ENCODE measurements at places on chromosomes 12 and 14.

- no peak for DNase-seq
Observed at GRCh38 chr12:105724641-105725040, 394.1 kb downstream of the C12orf75 start.

DNA sequence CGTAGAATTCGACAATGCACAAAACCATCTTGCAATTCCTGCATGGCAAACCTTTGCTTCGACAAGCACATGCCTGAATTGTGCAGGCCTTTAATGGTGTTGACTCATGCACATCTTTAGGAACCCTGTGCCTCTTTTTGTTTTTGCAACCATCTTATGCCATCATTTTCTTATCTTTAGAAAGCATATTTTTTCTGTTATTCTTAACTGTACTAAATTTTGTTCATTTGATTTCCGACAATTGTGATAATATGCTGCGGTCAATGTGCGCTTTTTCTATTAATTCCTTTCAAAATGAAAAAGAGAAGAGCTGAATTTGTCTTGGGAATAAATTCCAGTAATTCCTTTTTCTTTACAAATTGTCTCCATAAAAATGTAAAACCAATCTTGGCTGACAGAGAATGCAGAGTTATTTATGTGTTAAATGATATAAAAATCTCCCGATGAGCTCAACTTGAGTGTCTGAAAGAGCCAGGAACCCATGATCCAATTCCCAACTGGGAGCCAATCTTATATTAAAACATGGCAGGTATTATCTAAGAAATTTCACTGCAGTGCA is 20.1 kb upstream of the CDK17 start:
- no peak for DNase-seq

GRCh38 chr12:18562531-18562930 is 175.3 kb downstream of the PLCZ1 start:
- no peak for DNase-seq

- no peak for DNase-seq
Observed at GRCh38 chr12:71333418-71333817, 106.2 kb upstream of the LGR5 start.

DNA sequence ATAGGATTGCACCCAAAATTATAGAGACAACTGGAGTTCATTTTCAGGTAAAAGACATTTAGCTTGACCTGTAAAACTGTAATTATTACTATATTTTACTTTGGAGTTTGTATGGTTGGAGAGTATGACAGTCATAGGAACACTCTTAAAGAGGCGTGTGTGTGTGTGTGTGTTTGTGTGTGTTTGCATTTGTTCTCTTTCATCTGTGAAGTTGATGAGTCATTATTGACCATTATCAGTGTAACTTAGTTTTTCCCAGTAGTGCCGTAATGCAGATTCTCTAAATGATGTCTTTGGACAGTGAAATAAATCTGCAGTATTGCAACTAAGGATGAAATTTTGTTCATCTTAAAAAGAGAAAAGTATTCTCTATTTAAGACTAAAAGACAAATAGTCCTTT is 13.0 kb downstream of the WASHC4 start:
- no peak for DNase-seq

DNA sequence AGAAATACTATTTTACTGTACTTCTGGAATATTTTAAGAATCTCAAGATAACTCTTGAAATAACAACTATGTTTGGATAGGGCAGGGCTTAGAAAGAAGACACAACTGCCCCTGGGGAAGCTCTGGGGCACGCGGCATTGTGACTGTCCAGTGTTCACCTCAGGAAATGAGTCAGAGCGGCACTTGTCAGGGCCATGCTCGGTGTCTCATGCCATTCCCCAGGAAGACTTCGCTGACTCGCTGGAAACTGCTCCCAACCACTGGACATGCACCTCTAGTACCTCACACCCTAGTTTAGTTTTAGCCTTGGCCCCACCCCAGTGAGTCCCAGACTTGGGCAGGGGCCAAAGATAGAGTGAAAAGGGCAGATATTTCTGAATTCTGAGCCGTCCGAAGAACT is 192.0 kb downstream of the TTC7B start:
- no peak for DNase-seq

GRCh38 chr12:80813820-80814219 is 97.1 kb downstream of the MYF5 start:
- no peak for DNase-seq

- DNase-seq = no peak
Observed at GRCh38 chr12:121184425-121184824, 25.5 kb upstream of the P2RX4 start.

DNA sequence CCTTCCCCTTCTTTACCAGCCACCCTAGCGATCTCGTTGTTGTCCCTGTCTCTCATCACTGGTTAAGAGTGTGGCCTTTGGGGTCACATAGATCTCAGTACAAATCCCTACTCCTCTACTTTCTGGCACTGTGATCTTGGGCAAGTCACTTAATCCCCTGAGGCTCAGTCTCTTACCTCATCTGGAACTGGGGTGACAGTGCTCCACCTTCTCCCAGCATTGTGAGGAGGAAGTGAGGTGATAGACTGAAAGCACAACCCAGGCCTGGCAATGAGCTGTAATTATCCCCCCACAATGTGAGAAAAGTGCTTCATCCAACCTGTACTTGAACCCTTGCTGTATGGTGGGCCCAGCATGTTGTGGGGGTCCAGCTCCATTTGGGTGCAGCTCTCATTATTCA is 48.0 kb downstream of the IRAK3 start:
- DNase-seq = no peak

- no peak for DNase-seq
Observed at GRCh38 chr12:128852026-128852698, 1.1 kb upstream of the GLT1D1 start.

- DNase-seq = no peak
Observed at GRCh38 chr14:87935886-87936285, 57.1 kb downstream of the GALC start.

- DNase-seq = no peak
Observed at GRCh38 chr14:21136024-21136423, 19.8 kb downstream of the OR5AU1 start.

DNA sequence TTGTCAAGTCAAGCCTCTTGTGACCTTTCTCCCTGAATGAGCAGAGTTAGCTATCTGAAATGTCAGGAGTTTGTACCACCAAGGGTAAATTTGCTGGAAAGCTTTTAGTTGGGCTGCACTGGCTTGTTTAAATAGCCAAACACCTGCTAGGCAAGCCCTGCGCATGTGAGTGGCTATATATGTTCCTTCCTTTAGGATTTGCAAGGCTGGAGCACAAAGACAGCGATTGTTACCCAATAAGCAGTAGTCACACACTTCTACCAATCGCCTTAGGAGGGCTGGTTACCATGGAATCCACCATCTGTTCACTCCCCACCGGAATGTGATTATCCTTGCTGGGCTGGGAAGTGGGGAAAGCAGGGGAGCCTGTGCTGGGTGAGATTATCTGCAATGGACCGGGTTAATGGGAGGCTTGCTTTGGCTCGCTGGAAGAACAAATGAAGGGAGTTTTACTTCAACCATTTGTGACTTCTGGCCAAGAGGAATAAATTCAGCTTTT is 102.5 kb downstream of the FGD4 start:
- DNase-seq = peak; percentile 83

- no peak for DNase-seq
Observed at GRCh38 chr12:70317781-70318180, 48.3 kb upstream of the KCNMB4 start.

GRCh38 chr12:25323581-25323982 is 72.9 kb upstream of the KRAS start:
- DNase-seq = no peak

GRCh38 chr12:130384234-130384633 is 46.5 kb downstream of the PIWIL1 start:
- DNase-seq = no peak

GRCh38 chr12:128402486-128403243 is 135.7 kb downstream of the TMEM132C start:
- no peak for DNase-seq

DNA sequence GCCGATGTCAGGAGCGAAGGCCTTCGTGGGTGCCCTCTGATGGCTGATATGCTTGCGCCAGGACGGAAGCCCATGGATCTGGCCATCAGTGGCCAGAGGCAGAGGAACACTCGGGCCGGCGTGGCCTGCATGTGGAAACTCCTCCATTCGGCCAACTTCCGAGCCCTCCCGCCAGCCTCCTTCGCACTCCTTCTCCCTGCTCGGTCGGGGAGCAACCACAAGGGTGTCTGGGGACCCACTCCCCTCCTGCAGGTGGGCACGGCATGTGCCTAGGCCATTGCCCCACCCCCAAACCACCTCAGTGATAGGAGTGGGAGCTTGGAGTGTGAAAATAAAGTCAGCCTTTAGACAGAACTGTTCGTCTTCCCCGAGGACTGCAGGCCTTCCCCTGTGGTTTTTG is 231.3 kb downstream of the BCL11B start:
- DNase-seq = no peak

DNA sequence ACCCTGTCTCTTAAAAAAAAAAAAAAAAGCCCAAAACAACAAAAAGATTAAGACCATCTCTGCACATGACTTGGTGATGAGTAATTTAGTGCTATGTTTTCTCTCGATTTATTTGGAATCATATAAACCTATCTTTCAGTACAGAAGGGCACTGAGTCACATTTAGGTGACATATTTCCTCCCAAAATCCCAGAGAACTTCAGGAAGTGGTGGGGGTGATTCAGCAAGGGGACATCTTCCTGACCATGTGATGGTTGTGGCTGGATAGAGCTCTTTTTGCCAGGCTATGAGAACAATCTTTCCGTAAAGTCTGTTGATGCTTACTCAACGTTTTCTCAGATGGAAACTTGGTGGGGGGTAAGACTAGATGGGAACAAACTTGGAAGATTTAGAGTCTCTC is 50.0 kb downstream of the PPFIBP1 start:
- DNase-seq = peak; percentile 85

- no peak for DNase-seq
Observed at GRCh38 chr14:81868172-81868571, 334.5 kb upstream of the SEL1L start.

DNA sequence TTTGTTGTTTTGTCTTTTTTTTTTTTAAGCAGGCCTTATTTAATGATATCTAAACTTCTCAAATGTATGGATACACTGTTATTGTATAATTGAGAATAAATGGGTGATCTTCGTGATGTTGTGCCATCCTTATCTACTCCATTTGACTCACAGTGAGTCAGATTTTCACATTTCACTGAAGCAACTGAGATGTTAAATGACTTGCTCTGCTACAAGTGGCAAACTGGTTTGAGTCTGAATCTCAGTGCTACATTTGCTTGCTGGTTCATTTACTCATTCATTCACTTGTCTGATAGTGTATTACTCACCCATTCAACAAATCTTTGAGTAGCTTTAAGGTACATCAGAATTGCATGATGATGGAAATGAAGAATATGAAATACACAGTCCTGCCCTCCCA is 2.6 kb downstream of the KIAA0586 start:
- DNase-seq = no peak

- no peak for DNase-seq
Observed at GRCh38 chr14:58109744-58110143, 42.3 kb downstream of the ARMH4 start.

- DNase-seq = peak; percentile 73
Observed at GRCh38 chr12:39972119-39972518, 133.8 kb downstream of the SLC2A13 start.

DNA sequence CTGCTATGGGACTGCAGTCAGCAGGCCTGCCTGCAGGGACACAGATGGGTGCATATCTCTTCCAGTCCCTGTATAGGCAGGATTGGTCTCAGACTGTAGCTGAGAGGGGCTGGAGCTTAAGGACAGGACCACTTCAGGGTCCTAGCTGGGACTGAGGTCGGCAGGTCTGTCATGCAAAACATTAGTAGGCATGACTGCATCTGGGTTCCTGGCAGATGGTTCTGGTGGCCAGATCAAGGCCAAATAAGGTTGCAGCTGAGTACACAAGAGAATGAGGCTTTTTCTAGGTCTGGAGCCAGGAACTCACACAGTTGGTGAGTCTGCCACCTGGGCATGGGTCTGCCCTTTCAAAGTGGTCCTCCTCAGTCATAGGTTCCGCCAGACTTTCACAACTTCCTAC is 155.8 kb downstream of the TPH2 start:
- DNase-seq = no peak

DNA sequence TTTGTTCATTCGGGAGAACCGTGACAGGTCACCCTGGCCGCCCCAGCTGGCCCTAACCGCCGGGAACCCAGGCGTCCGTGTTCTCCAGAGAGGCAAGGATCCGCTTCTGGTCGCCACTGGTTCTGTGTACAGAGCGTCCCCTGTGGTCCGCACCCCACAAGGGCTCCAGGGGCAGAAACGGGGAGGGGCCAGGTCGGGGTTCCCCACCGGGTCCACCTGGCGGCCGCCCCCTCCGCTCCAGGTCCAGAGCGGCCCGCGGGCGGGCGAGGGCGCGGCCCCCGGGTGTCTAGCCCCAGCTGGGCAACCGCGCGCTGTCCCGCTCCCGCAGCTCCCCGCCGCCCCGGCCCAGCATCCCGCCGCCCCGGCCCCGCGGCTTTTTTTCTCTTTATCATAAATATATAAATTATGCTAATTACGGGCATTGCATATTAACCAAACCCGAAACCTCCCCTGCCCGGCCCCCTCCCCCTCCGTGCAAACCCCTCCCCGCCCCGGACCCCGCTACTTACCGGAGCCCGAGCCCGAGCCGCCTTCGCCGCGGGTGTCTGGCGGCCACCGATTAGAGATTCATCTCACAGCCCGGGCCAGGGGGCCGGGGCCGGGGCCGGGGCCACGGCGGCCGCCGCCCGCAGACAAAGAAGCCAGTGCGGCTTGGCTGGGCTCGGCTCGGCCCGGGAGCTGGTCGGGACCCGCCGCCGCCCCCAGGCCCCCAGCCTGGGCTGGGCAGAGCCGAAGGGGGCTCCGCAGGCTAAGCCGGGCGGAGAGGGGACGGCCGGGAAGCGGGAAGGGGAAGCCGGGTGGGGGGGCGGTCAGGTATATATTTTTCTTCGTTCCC is 512 bp downstream of the POU6F1 start:
- DNase-seq = peak; percentile 16

DNA sequence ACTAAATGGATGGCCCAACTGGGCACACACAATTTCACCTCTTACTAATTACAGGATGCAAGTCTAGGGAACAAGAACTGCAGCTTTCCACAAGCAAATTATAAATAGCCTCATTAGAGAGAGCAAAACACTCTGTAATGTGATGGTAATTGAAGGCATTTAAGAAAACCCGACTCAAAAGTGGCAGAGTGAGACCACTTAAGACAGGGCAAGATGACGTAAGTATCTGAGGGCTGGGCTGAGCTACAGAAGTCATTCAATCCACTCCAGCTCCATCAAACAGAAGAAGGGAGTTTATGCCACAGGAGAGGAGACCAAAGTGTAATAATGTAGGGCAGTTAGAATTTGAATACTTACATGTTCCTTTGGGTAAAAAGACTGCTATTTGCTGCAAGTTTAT is 90.3 kb downstream of the PRKAB1 start:
- DNase-seq = no peak

- peak; percentile 15 for DNase-seq
Observed at GRCh38 chr12:5096241-5096924, 52.7 kb downstream of the KCNA5 start.

Measured in fibroblast of gingiva (primary cell).